ENCODE measurements at places on chromosomes 2 and 18.
A peak's percentile ranks its signal among the peaks of the same experiment; 100 is the strongest.

DNA sequence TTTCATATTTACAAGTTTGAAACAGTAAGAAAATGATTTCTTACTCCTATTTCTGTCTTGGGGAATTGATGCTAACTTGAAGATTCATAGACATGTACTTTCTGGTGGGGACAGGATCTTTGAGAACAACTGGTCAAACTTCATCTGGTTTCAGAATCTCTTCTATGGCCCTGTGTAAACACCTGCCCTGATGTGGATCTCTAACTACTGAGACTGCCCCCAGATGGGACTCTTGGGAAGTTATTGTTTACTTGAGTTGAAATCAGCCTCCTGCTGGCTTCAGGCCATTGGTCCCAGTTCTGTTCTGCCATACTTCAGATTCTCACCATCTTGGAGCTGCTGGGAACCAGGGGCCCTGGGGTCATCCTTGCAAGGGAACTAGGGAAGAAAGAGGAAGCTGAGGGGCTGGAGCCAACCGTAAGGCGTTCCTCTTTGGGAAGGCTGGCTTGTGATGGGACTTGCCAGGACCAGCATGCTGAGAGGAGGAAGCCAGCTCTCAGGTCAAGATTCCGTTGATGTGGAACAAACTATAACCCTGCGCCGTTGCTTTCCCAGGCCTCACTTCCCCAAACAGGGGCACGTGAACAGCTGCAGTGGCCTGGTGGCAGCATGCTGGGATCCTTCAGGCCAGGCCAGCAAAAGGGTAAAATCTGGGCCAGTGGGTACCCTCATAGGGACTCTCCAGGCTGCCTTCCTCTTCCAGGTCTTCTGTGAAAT is 135.5 kb upstream of the CXCR4 start:
- DNase-seq = no peak

DNA sequence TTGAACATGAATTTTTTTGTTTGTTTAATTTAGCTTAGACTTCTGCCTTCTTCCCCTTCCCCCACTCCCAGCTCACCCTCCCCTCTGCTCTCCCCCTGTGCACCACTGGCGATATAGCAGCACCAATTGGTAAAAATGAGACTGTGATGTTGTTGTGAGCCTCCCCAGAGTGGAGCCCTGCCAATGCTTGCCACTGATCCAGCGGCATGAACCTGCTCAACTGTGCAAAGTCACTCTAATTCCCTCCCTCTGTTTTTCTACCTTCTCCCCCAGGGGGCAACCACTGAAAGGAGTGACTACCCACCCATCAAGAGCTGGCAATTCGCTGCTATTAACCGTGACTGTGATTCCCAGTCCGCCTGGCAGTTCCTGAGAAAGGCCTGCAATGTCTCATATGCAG is 30.2 kb downstream of the KLHL14 start:
- DNase-seq = no peak

DNA sequence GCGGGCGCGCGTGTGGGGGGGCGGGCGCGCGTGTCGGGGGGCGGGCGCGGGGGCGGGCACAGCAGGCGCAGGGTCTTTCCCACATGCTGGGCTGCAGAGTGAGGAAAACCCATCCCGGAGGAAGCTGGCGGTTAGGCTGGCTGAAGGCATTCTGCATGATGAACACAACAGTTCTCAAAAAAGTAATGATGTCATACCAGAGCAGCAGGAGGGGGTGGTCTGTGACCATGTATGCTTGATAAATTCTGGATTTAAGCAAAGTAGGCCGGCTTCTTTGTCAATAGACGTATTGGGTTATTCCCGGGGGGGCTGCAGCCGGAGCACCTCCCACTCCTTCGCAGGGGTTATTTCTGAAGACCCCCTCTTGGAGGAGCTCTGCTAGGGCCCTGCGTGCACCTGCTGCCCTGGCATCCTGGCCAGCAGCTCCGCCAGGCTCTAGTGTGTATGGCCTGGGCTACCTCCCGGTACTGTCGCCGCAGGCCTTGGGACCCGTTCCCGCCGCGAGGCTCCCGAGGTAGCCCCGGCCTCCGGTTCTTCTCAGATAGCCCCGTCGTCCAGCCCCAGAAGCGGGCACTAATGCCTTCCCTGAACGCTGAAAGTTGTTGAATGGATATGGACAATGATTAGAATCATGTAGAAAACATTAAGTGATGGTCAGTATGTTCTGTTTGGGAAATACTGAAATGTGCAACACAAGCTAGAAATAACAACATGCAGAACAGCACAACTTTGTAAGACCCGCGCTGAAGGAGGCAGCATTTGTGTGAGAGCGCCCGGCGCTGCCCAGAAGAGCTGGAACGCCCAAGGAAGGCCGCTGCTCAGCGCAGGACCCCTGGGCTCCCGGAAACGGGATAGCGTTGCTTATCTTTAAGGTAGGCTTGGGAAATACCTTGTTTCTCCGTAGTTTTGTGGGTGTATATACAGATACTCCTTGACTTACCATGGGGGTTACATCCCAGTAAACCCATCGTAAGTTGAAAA is 101.4 kb upstream of the RAB6C start:
- peak; percentile 47 for DNase-seq

DNA sequence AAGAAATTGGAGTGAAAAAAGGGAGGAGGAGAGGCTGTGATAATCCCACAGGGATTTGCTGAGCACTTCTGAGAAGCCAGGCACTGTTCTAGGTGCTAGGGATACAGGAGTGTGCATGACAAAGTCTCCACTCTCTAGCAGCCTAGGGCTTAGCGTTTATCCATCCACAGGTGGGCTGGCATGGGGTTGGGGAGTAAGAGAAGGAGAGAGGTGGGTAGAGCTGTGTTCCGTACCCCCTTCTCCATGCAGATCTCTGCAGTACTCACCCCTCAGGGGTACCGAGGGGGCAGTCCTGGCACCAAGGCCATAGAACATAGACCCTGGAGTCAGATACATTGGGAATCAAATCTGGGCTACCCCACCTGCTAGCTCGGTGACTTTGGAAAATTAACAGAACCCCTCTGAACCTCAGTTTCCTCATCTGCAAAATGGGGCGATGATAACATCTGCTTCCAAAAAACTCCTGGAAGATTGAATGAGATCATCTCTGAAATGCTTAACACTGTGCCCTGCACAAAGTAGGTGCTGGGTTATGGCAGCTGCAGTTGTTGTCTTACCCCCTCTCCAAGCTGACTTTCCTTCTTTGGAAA is 18.6 kb downstream of the FOSL2 start:
- no peak for DNase-seq

GRCh38 chr18:33576999-33577646 is 896 bp upstream of the ASXL3 start:
- DNase-seq = no peak

DNA sequence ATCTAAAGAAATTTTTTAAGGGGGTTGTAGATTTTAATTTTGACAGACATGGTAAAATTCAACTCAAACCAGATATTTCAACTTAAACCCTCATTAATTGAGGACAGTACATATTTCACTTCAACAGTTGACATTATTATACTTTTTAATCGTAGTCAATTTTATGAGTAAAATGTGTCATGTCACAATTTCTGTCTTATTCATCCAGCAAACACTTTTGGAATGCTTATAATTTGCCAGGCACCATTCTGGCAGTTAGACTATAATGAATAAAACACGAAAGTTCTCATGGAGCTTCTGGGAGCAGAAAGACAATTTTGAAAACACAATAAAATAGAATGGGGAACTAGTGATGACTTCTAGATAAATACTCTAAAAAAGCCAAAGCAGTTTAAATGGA is 1094.8 kb downstream of the SUCLG1 start:
- DNase-seq = no peak

DNA sequence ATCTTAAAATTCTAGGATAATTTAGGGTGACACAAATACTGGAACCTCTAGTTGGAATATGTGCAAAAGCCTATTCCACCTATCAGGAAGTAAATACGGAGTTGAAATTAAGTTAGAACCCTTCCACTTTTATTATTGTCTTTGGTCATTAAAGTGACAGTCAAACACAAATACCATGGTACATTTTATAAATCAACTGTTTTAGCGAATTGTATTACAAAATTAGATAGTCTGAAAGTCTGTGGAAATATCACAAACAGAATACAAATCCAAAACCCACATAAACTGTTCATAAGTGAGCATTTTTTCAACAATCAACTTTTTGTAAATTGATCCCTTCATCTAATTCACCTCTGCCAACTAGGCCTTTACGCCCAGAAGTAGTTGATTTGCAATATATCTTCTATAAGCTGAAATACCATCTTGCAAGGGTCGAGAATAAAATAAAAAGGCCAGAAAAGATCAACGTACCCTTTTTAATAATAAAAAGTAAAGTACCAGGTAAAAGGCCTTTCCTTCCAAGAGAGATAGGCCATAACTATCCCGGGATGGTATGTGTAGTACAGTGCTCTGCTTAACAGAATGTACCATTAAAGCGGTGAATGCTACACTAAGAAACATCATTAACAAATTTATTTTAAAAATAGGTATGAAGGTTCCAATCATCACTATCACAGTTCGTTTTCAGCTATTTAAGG is 1.3 kb downstream of the USP34 start:
- no peak for DNase-seq

DNA sequence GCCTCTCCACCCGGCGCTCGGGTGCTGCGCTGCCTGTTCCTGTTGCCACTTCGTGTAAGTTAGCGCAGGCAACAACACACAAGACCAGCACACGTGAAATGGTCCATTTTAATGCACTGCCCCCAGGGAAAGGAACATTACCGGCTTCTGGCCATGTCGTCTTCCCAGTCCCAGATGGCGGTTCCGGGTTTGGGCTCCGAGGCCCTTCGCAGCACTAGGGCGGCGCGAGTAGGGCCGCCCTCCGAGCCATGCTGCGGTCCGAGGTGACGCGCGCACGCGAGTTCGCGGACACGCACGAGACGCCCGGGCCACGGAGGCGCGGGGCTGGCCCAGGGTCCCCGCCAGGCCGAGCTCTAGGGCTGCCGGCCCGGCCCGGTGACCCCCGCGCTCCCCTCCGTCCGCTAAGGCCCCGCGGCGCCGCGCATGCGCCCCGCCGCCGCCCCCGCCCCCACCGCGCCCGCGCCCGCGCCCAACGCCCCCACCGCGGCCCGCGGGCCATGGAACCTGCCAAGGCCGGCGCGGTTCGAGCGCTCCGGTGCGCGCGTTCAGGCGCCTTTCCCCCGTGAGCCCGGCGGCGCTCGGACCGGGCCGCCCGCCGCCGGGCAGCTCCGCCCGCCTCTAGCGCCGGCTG is 367 bp upstream of the ZNF236 start:
- peak; percentile 60 for DNase-seq

- peak; percentile 45 for DNase-seq
These were observed 811 bp downstream of the ADD2 start for GRCh38 chr2:70767079-70767698.

- DNase-seq = peak; percentile 18
These were observed 57.3 kb upstream of the SULT1C3 start for GRCh38 chr2:108182489-108182888.

DNA sequence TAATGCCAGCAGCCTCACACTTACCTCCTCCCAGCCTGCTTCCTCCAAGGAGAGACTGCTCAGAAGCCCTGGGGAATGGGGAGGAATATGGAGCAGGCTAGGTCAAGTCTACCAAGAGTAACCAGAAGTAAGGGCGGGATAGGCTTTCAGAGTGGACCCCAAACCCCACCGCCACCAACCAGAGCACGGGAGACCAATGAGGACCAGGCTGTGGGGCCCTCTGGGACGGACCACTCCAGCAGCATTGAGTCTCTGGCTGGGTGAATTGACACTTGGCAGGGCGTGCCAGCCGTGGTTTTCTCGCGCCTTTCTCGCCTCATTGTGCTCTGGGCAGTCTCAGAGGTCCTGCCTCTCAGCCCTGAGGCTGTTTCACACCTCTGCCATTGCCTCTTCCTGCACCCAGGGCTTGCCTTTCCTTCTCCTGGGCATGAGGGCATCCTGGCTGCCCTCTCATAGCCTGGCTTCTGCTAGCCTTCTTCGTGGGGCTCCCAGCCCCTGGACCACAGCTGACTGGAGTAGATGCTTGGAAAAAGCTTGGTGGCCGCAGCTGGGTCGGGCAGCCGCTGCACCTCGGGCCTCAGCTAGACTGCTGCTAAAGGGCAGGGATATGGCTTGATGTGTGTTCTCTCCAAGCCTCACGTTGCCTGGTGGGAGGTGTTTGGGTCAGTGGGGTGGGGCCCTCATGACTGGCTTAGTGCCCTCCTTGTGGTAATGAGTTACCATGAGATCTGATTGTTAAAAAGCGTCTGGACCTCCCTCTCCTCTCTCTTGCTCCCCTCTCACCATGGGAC is 40.5 kb upstream of the HS6ST1 start:
- no peak for DNase-seq

- peak; percentile 44 for DNase-seq
These were observed 37.5 kb upstream of the ZNF385B start for GRCh38 chr2:179898873-179899272.

- no peak for DNase-seq
These were observed 26.8 kb downstream of the DIS3L2 start for GRCh38 chr2:231988179-231988866.

- no peak for DNase-seq
These were observed 324.9 kb upstream of the SLC14A2 start for GRCh38 chr18:45290364-45290763.

GRCh38 chr2:68193144-68193543 is 35.5 kb downstream of the PNO1 start:
- no peak for DNase-seq

DNA sequence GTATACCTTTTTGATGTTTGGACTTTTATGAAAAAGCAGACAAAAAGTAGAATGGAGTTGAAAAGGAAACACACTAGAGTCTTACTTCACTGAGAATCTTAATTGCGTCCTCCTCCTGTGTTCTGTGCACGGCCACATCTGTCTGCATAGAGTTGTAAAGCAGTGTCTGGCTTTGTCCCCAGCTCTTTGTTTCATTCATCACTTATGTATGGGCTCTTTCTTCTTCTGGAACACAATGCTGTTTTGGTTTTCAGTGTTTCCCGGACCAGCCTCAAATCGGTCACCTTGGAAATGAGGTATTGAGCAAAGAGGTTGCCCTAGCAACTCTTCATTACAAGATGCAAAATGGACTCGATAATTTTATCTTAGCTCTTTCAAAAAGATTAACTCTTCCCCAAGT is 104.3 kb upstream of the CNGA3 start:
- DNase-seq = no peak

DNA sequence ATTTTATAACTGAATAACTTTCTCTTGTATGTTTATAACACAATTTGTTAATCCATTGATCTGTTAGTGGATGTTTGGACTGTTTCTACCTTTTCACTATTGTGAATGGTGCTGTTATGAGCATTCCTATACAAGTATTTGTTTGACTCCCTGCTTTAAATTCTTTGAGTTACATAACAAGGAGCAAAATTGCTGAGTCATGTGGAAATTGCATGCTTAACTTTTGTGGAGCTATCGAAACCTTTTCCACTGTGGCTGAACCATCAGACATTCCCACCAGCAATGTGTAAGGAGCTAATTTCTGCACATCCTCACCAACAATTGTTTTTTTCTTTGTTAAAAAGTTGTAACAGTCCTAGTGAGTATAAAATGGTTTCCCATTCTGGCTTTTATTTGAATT is 415.5 kb downstream of the CBLN2 start:
- no peak for DNase-seq

DNA sequence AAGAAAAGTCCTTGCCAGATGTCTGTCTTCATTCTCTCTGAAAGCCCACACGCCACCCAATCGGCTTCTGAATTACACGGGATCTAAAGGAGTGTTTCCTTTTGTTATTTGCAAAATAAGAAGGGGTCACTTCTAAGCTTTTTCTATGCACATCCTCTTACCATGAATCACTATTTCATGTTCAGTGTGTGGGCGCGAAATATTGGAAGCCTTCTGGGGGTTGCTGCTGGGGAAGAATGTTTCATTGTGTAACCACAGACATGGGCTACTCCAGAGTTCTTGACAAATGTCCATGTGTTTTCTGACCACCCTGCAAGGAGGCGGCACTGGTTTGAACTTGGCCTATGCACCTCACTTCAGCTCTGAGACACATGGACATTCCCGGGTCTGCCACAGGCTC is 133.6 kb upstream of the APCDD1 start:
- DNase-seq = no peak
